ENCODE measurements at places on chromosomes 6 and 20.

DNA sequence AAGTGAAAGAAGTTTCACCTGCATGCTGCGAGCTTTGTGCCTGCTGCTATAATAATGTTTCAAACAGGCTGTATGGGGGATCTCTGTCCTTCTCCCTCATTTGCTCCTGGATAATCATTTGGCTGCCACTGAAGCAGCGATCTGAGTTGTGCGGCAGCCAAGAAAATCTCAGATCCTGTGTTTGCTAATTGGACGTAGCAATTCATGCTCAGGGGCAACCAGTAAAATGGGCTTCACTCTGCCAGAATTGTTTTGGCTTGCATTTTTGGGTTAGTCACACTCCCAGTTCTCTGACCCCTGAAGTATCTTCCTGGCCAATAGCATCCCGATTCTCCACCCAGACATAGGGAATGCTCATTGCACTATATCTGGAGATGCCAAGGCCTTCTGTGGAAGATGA is 13.7 kb upstream of the STXBP5 start:
- DNase-seq: no peak

DNA sequence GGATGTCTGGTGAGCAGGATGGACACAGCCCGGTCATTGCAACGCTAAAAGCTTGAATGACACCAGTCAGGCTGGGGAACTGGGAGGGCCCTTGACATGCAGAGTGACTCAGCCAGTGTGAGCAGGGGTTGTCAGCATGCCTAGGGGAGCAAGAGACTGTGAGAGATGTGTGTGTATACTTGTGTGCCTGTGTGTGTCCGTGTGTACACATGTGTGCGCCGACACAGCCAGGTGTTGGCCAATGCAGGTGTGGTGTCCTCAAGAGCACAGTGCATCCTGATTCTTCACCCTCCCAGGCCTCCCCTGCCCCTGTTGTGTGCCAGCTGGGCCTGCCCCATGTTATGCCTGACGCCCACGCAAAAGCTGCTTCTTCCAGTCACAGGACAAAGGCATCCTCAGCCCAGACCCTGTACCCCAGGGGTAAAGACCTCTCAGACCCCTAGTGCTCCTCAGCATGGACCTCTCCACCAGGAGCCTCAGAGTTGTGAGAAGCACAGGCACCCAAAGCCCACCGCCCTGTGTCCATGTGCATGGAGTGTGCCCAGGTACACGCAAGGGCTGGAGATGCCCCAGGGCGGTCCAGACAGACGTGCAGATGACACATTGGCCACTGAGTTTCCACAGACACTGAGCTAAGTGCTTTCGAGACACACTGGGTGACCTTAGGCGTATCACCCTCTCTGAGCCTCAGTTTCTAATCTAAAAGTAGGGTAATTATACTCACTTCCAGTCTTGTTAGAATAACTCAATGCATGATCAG is 16.6 kb downstream of the NRSN2 start:
- DNase-seq: no peak

GRCh38 chr6:131733376-131734016 is 22.7 kb upstream of the CTAGE9 start:
- no peak for DNase-seq

- no peak for DNase-seq
Measured at GRCh38 chr20:63153254-63154221, 62.4 kb downstream of the YTHDF1 start.

- DNase-seq: no peak
Measured at GRCh38 chr20:32395066-32395465, 36.9 kb downstream of the ASXL1 start.

DNA sequence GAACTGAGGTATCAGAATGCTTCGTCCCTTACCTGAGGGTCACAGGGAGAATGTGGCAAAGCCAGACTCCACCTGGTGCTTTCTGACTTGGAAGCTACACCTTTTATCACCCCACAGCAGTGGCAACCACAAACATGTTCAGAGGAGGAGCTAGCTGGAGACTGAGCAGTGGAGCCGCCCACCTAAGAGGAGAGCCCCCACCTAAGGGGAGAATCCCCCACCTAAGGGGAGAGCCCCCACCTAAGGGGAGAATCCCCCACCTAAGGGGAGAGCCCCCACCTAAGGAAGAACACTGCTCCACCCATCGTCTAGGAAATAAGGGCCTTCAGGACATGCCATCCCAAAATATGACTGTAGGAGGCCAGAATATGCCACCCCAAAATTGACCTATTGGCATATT is 4.0 kb downstream of the SLC52A3 start:
- DNase-seq: no peak

GRCh38 chr6:168916576-168917211 is 337.0 kb downstream of the THBS2 start:
- DNase-seq: no peak

DNA sequence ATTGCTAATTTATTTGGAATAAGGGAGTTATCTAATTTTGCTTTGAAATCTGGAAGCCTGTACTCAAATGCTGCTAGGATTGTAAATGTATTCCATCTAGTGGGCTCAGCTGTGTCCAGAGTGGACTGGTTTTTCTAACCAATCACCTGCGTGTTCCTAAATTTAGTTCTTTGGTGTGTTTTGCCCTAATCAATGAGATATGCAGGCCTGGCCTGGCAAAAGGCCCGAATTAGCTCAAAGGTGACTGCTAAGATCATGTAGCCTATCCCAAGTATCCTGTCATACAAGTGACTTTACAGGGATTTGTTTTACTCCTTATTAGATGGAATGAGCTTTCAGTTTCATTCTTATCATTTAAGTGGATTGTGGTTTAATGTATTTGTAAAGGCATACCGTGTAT is 51.3 kb upstream of the ARMC2 start:
- DNase-seq: no peak

DNA sequence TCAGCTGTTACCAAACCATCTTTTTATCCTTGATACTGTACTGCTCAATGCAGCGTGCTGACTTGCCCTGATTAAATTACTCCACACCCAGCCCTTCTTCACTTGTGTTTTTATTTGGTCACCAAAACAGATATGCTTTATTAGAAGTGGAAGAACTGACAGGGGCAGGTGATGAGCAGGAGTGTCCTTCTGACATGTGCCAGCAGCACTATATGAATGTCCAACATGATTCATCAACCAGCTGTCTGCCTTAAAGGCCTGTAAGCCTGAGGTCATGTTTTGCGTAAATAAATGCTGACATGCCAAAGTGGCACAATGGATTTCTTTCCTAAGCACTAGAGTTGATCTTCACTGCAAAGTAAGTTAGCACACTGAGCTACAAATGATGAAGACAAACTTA is 15.4 kb downstream of the POPDC3 start:
- DNase-seq: peak; percentile 35

DNA sequence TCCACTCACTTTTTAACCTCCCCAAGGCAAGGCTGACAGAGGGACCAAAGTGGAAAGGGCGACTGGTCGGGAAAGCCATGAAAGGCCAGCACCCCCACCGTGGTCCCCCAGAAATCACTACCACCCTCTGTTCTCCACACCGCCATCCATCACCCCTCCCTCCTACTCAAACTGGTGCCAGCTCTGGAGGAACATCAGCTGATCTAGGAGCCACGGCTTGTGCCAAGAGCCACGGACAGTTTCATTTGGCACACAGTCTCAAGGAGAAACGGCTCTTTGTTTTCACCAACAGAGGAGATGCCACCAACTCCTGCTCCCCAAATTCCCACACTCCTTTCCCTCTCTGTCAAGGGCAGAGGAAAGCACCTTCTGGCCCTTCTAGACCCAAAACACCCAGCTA is 26.0 kb downstream of the TBC1D7 start:
- DNase-seq: no peak

GRCh38 chr20:59984541-59984940 is 26.3 kb downstream of the CDH26 start:
- DNase-seq: no peak

- DNase-seq: no peak
Measured at GRCh38 chr6:20096536-20096935, 115.7 kb downstream of the MBOAT1 start.

DNA sequence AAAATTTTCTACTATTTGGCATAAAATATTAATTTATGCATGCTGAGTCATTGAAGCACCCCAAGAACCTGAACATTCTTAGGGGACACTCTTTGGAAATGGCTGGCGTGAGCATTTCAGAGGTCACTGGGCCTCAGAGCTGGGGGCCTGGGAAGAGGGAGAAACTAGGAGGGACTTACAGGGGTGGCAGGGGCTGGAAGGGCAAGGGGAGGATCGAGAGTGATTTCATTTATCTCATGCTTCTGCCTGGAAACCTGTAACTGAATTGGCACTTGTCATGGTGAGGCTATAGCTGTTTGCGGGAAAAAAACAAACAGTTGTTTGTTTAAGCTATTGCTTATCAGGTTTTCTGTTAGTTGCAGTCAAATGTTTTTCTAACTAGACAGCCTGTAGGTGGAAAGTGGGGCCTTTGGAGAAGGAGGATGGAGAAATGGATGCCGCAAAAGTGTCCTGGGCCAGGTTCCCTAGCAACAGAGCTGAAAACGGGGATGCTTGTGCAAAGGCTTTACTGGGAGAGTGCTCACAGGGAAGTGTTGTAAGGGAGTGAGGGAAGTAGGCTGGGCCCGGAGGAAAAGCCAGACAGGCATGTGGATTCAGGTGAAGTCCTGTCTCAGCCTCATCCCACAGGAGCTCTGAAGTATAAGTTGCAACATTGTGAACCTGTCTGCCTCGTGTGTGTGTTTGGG is 36.4 kb upstream of the KAT14 start:
- DNase-seq: no peak

GRCh38 chr6:157240059-157240959 is 83.0 kb downstream of the TMEM242 start:
- peak; percentile 94 for DNase-seq

DNA sequence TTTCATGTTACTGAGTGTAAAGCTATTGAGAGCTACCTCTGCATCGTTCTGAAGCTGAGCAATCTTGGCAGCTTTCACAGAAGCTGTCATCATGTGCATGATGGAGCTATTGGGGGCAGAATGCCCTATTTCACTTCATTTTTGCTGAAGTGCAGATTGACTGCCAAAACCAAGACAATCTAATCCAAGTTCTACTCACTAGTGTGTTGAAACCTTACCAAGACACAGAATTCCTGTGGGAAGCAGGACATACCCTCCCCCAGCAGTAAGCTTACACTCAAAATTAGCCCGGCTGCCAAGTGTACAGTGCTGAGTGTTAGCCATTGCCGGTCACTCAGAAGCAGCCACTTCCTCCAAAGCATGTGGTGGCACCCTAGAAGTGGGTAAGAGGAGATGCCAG is 177.3 kb upstream of the TENT5A start:
- DNase-seq: no peak

DNA sequence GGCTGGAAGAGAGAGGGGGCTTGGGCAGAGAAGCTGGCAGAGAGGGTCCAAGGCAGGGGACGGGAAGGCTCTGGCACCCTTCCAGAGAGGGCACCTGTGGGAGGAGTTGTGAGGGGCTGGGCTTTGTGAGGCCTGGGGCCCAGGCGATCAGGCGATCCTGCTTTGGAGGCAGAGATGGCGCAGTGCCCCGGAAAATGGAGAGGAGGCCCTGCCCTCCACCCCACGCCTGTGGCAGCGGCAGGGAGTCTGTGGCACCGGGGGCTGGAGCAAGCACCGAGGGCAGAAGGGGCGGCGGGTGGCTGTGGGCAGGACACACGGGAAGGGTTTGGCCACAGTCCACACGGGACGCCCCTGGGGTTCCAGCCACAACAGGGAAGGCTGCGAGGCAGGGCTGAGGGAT is 36.5 kb upstream of the FNDC1 start:
- DNase-seq: no peak

- DNase-seq: no peak
Measured at GRCh38 chr6:5785249-5785648, 221.5 kb downstream of the NRN1 start.

DNA sequence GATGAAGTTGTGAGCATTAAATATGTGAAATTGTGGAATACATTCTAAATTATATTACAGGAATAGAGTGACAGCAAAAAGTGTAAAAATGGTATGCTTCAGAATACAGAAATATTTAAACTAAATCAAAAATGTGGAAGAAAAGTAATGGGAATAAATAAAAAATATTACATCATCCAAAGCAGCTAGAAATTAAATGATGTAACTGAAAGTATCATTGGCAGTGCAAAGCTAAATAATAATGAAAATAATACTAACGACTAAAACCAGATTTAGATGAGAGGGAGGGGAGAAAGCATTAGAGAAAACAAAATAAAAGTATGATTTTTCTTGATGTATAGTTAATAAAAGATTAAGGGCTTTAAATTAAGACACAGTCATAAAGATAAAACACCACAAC is 1104.0 kb downstream of the EPHA7 start:
- DNase-seq: no peak

DNA sequence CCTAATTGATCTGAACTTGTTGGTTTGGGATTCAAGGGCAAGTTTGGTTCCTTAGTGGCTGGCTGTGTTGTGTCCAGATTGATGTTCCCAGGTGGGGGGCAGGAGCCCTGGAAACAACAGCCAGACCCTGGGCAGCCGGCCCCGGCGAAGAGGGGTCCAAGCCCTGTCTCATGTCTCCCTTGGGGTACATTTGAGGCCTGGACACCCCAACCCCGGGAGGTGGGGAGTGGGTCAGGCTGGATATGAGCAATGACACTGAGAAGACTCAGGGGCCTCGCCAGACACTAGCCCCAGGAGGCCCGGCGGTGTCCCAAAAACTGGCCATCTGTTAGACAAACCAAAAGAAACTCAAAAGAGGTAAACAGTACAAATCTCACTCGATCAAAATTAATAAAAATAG is 79.6 kb downstream of the YTHDF1 start:
- DNase-seq: no peak

Data from NCI-H82 (cell line).